ENCODE measurements at places on chromosomes 5 and 9.

GRCh38 chr9:123713282-123713681, 216.6 kb downstream of the DENND1A start:
- DNase-seq, result no peak

GRCh38 chr9:89817151-89817950, 212.5 kb downstream of the GADD45G start:
- DNase-seq, result no peak

DNA sequence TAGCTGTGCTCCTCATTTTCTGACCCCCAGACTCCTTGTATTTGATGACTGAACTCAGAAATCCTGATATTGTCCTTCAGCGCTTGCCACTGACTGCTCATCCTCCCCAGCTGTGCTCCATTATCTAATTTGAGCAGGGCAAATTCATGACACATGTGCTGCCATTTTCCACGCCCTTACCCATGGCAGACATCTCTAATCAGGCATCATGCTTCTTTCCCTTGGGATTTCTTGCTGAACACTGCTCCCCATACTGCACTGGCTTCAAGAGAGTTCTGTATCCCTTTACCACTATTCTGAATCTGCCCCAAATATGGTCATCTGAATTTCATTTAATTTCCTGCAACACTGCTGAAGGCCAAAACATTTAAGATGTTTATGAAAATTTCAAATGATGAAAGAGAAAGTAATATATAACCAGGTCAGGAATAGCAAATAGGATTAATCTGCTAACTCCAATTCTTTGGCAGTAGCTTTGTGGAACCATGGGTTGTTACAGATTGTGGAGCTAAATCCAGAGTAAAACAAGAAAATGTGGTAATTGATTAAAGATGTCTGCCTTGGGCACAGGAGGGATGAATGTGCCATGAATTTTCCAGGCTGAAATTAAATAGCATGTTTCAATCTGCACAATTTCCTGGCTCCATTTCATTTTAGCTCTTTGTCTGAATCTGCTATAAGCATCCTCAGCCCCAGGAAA, 93.6 kb downstream of the CYFIP2 start:
- DNase-seq, result no peak

DNA sequence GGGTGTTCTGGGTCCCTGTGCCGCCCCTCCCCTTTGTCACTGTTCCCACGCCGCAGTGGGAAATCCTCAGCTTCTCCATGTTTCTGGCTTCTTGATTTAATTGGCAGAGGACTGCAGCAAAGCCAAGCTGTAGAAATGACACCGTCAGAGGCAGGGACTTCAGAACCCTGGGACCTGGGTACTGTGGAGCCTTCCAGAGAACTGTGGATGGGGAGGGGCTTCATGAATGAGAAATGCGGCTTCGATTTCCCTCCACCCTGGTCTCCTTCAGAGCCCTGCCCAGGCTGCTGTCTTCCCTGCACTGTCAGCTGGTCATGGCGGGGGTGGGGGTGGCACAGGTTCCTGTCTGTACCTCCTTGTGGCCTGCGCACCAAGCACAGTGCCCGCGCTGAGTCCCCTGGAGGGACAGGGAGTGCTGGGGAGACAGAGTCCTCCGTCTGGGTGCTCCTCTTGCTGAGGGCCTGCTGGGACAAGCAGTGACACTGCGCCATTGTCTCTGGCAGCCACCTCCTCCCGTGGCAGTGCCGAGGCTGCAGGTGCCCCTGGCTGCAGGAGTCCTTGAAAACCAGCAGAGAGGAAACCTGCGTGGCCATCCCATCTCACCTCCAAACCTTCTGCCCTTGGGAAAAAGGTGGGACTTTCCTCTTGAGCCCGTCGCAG, 47.2 kb downstream of the COL5A1 start:
- no peak for DNase-seq

DNA sequence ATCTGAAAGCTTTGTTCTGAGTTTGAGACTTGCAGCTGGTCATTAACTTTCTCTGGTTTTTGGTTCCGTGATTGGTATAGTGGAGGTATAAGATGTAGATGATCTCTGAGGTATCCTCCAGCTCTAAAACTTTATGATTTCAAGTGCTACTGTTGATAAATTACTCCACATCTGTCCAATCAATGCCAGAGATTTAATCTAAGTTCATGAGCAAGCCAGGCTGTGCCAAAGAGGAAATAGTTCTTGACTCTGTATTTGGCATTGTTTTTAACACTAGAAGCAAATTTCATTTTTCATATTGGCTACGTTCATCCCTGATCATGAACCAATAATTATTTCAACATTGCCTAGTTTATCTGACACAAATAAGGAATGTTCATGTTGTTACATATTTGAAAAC, 28.5 kb upstream of the CHD1 start:
- no peak for DNase-seq

DNA sequence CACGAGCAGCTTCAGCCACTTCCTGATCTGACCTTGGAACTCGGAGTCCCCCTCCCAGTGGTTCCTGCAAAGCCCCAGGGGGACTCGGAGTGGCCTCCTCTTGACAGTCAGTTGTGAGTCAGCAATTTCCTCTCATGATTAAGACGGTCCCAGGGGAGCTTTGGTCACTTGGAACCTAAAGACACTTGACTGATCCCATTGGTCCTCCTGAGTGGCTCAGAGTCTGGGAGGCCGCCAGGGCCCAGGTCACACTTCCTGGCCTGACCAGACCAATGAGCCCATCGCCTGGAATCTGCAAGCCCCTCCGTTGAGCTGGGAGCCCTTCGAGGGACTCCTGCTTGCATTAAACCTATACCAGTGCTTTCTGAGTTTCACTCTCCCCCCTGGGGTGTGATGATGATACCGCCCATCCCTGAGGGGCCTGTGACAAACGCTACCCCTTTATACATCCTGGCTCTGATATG, 29.1 kb downstream of the TSPAN17 start:
- DNase-seq, result no peak

GRCh38 chr5:126369995-126370731, 53.0 kb upstream of the GRAMD2B start:
- no peak for DNase-seq

- DNase-seq, result no peak
These were observed 42.9 kb downstream of the TMEFF1 start for GRCh38 chr9:100515578-100516494.

GRCh38 chr9:101977614-101978210, 239.3 kb upstream of the GRIN3A start:
- DNase-seq, result no peak

- no peak for DNase-seq
These were observed 21.5 kb upstream of the S1PR3 start for GRCh38 chr9:88969646-88970373.

DNA sequence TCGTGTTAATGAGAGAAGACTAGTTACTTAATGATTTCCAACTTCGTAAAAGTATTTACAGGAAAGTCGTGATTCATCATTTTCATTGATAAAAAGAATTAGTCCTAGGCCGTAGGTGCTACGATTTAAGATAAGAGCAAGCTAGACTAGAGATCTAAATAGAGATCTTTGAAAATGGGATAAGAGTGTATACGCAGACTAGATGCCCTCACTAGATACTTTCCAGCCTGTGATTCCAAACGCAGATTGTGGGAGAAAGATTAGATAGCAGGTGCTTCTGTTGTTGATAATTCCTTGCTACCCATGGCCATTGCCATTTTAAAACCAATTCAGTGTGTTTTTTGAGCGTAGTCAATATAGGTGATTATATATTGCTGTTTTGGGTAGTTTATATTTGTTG, 6.7 kb upstream of the SMIM15 start:
- no peak for DNase-seq

GRCh38 chr5:5141339-5141599, 1.1 kb downstream of the ADAMTS16 start:
- DNase-seq, result no peak

GRCh38 chr5:178435321-178436238, 154.6 kb downstream of the COL23A1 start:
- DNase-seq, result no peak

- no peak for DNase-seq
These were observed 47.7 kb downstream of the SIL1 start for GRCh38 chr5:139150367-139150999.

GRCh38 chr9:36011379-36011778, 25.3 kb upstream of the RECK start:
- DNase-seq, result no peak

GRCh38 chr9:86352440-86353077, 1.7 kb downstream of the TUT7 start:
- DNase-seq, result no peak

DNA sequence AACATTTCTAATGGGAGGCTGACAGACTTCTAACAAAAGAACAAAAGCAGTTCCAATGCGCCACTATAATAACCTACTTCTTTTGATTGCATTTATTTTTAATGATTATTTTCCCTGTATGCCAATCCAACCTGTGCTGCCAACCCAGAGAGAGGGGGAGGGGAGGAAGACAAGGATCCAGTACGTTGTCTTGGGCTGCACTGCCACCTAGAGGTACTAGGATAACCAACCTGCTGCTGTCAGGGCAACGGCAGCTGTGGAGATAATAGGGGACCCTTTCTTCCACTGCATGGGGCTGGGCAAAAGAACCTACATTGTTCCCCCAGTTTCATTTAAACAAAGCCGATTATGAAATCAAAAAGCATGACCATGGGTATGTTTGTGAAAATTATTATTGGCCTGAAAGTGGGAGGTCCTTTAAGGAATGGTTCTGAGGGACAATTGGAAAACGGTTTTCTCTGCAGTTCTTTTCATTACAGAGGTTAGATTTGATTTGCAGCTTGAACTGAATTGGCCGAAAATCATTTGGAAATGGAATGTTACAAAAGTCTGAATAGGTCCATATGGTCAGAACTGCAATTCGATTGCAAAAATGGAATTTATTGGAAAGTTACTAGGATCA, 101.3 kb downstream of the RASEF start:
- peak; percentile 52 for DNase-seq
